ENCODE measurements at places on chromosomes 1 and 21. TPM values are rescaled to one million over a fixed set of nuclear protein-coding genes. Genes with fewer than 3 reads are reported as not detected.
A peak's percentile ranks its signal among the peaks of the same experiment; 100 is the strongest.

DNA sequence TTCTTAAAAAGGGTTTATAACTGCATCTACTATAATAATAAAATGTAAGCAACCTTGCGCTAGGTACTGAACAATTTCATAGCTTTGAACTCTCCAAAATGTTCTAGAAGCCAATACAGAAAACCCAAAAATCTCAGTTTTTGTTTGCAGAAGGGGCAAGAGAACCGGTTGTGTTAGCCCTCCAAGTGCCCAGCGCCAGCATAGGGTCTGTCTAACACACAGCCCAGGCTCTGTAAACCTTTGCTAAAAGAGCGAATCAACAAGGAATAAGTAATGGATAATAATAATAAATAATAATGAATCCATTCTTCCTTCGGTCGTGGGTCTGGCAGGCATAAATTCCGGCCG, 333 bp upstream of the CHAF1B start:
- H3K27ac ChIP-seq, result no peak overlapping the region
- no peak for DNase-seq
- peaks cover 5% of the 10 kb centered on the region for H3K36me3 ChIP-seq
- peaks cover 8% of the 10 kb centered on the region for H3K4me1 ChIP-seq
- no peaks in the 10 kb centered on the region for H3K27me3 ChIP-seq

Gene LCE2A
- total RNA-seq, result not detected

DNA sequence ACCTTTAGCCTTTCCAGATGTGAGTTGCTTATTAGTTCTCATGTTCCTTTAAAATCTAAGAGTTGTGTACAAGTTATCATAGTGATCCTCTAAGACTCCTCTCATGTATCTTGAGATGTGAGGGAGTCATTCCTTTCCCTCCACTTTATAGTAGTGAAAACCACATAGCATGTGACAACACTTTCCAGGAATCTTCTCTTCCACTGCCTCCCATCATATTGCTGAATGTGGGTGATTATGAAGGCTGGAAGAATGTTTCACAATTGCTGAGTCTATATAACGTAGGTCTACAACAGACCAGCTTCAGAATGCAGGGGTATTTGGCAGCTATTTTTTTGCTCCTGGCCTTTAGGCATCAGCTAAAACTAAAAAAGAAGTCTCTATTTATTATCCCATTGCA, 44.7 kb upstream of the LRRC7 start:
- DNase-seq, result no peak
- H3K4me3 ChIP-seq, result no peak overlapping the region
- H3K27ac ChIP-seq, result no peak overlapping the region
- H3K4me1 ChIP-seq, result no peaks in the 10 kb centered on the region
- H3K36me3 ChIP-seq, result peaks cover 4% of the 10 kb centered on the region

DNA sequence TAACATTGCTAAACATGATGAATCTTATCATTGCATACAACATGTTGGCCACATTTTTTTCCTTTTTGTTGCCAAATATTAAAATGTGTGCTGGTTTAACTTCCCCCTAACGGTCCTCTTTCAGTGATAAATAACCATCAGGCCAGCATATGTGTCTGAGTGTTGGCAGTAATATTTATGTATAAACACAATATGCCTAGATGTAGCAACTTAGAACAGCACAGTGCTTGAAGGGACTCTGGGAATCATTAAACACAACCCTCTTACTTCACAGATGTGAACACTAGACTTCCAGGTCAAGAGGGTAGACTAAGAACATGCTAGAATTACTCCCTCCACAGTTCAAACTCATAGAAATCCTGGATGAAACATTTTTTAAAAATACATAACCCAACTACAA, 581.8 kb downstream of the PLPP3 start:
- H3K4me1 ChIP-seq, result no peaks in the 10 kb centered on the region
- DNase-seq, result no peak
- H3K27me3 ChIP-seq, result peaks cover 7% of the 10 kb centered on the region

DNA sequence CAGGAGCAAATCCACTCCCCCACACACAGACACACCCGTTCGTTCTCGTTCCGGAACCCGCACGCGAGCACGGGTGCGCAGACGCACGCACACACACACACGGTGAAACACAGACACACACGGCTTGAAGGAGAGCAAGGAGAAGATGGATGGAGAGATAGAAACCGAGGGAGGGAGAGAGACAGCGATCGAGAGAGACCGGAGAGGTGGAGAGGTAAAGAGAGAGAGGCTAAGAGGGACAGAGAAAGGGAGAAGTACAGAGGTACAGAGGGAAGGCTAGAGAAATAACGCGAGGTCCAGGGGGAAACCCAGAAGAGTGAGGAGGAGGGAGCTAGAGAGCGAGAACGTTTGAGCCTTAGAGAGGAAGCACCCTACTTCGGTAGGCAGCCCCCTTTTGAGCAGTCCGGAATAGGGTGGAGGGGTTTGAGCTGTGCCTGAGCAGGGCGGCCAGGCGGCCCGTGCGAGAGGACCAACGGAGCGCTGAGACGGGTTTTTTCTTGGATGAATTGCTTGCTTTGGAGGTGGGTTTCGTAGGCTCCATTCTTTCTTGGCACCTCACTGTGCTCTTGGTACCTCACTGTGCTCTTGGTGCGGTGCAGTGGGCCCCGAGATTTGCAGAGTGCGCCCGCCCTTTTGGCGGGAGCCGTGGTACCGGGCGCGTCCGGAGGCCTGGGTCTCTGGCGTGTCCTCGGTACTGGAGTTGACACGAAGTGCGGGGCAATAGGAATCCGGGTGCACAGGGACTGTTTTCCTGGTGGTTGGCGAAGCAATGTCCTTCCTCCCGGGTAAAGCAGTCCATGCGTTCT, 88.4 kb upstream of the RHOU start:
- peaks cover 37% of the 10 kb centered on the region for H3K27me3 ChIP-seq
- H3K4me3 ChIP-seq, result peak overlapping the region; percentile 99
- no peak for DNase-seq
- H3K27ac ChIP-seq, result peak overlapping the region; percentile 25
- H3K4me1 ChIP-seq, result peaks cover 22% of the 10 kb centered on the region

- no peaks in the 10 kb centered on the region for H3K36me3 ChIP-seq
- H3K4me1 ChIP-seq, result no peaks in the 10 kb centered on the region
- DNase-seq, result no peak
- no peak overlapping the region for H3K27ac ChIP-seq
- H3K27me3 ChIP-seq, result no peaks in the 10 kb centered on the region
Observed at GRCh38 chr21:42291751-42292562, 23.3 kb downstream of the TFF3 start.

DNA sequence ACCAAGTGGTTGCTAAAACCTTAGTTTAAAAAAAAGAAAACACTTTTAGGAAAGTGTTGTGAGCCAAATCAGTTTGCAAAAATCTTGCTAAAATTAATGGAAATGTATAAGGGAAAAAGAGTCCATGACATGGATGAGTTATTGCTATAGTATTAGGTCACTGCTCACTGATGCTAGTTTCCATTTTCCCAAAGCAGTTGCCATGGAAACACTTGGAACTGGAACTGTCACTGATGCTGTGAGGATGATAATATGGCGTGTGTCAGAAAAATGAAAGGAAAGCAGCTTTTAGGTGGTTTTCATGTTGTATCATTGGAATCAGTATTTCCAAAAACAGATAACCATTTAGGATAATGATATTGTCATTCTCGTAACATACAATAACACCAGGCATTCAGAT, 104.4 kb downstream of the PHTF1 start:
- H3K27ac ChIP-seq, result no peak overlapping the region
- no peaks in the 10 kb centered on the region for H3K27me3 ChIP-seq
- no peak overlapping the region for H3K4me3 ChIP-seq
- no peaks in the 10 kb centered on the region for H3K36me3 ChIP-seq

Gene AUNIP
- total RNA-seq, result 4.2 TPM

DNA sequence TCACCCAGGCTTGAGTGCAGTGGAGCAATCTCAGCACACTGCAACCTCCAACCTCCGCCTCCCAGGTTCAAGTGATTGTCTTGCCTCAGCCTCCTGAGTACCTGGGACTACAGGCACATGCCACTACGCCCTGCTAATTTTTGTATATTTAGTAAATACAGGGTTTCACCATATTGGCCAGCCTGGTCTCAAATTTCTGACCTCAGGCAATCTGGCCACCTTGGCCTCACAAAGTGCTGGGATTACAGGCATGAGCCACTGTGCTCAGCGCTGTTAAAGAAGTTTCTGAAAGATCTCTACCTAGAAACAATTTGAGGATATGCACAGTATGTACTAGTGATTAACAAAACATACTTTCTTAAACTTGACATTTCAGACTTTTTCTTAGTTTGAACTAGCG, 182.6 kb upstream of the ESRRG start:
- H3K27ac ChIP-seq, result no peak overlapping the region
- no peak overlapping the region for H3K4me3 ChIP-seq
- H3K4me1 ChIP-seq, result no peaks in the 10 kb centered on the region

Gene FAM163A
- total RNA-seq, result not detected

DNA sequence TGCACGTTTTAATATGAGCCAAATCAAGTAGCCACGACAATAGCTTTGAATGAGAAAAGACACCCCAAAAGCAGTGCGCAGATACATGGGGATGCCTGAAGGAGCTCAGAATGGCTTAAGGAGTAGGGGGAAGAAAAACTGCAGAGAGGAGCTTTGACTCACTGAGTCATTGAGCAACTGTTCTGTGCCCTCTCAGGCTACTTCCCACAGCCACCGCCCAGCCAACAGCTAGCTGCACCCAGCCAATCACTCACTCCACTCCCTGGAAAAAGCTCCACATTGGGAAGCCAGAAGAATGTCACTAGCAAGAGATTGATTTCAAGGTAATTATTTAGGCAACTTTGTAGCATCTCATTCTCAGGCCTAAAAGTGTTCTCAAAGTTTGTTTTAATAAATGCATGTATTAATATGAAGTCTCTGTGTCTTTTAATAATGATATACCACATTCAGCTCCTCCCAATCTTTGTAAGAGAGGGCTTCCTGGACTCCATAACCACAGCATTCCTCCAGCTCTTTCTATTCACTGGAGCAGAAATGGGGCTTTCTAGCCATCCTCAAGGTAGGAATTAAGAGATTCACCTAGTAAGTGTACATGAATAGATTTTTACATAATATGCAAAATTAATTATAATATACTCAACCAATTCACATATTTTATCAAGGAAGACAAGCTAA, 16.8 kb downstream of the DUSP10 start:
- H3K27me3 ChIP-seq, result no peaks in the 10 kb centered on the region
- H3K4me1 ChIP-seq, result peaks cover 87% of the 10 kb centered on the region
- H3K27ac ChIP-seq, result peak overlapping the region; percentile 98
- H3K36me3 ChIP-seq, result peaks cover 61% of the 10 kb centered on the region
- no peak for DNase-seq
- peak overlapping the region; percentile 83 for H3K4me3 ChIP-seq

DNA sequence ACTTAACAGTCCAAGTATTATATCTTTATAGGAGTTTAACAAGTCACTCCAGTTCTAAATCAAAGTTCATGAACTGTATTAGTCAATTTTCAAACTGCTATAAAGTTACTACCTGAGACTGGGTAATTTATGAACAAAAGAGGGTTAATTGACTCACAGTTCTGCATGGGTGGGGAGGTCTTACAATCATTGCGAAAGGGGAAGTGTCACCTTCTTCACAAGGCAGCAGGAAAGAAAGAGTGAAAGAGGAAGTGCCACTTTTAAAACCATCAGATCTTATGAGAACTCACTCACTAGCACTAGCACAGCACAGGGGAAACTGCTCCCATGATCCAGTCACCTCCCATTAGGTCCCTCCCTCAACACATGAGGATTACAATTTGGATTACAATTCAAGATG, 70.0 kb downstream of the CLCA4 start:
- peak overlapping the region; percentile 78 for H3K27ac ChIP-seq
- H3K36me3 ChIP-seq, result peaks cover 29% of the 10 kb centered on the region
- DNase-seq, result peak; percentile 72
- peaks cover 3% of the 10 kb centered on the region for H3K27me3 ChIP-seq
- H3K4me3 ChIP-seq, result peak overlapping the region; percentile 3

Gene PLPPR5
- total RNA-seq, result not detected

All from natural killer cell treated with Interleukin-12 subunit alpha and Interleukin-12 subunit beta and Interleukin-15 and Interleukin-18, amount 100 ng/mL, for 72 hours (primary cell).